Lower lobe of right lung (tissue), 2 donors: ENCODE measurements at places on chromosomes 13 and 19.

DNA sequence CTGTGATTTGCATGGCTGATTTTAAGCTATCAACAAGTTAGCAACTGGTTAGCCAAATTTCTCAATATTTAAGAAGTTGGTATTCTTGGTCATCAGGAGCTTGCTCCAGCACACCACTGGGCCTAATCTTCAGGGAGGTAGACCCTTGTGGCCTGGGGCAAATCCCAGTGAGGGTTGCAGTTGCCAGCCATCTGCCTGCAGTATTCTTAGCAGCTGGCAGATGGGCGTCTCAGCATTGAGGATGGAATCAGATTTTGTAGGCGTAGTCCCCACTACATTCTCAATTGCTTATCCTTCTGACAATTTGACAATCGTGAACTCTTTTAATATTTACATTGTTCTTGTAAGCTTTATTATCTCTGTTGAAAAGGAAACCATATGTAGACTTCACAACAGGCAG, 1266.2 kb downstream of the SLITRK5 start:
- no peak overlapping the region for H3K4me3 ChIP-seq
- no peaks in the 10 kb centered on the region for H3K27me3 ChIP-seq
- H3K27ac ChIP-seq = no peak overlapping the region
- no peaks in the 10 kb centered on the region for H3K4me1 ChIP-seq

DNA sequence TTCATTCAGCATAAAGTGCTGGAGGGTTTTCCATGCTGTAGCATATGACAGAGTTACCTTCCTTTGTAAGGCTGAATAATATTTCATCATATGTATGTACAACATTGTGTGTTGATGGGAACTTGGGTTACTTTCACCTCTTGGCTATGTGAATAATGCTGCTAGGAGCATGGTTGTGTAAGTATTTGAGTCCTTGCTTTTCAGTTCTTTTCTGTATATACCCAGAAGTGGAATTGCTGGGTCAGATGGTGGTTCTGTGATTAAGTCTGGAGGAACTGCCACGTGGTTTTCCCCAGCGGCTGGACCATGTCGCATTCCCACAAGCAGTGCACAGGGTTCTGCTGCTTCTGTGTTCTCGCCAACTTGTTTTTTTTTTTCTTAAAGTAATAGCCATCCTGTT, 101.2 kb upstream of the TEX29 start:
- H3K4me1 ChIP-seq = peaks cover 56% of the 10 kb centered on the region

DNA sequence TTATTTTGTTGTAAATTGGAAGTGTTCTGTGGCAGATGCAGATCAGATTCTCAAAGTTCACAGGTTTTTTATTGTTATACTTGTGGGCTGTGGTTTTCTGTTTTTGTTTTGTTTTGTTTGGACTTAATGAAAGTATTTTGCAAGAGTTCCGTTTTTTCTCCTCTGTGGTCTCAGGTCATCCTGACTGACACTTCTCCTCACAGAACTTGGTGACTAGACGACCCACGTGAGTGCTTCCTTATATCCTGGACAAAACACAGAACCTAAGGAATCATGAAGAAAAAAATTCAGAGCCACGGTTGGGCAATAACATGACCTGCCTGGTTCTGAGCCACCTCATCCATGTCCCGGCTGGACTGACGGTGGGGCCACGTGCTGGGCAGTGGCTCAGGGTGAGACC, 2.5 kb upstream of the RFPL4AL1 start:
- no peak for DNase-seq
- H3K4me1 ChIP-seq = no peaks in the 10 kb centered on the region
- no peak overlapping the region for H3K4me3 ChIP-seq
- no peaks in the 10 kb centered on the region for H3K36me3 ChIP-seq

- DNase-seq = no peak
- no peaks in the 10 kb centered on the region for H3K27me3 ChIP-seq
- H3K27ac ChIP-seq = no peak overlapping the region
- no peak overlapping the region for H3K4me3 ChIP-seq
- H3K4me1 ChIP-seq = no peaks in the 10 kb centered on the region
These were observed 543.4 kb downstream of the SUCLA2 start for GRCh38 chr13:47457626-47458025.

DNA sequence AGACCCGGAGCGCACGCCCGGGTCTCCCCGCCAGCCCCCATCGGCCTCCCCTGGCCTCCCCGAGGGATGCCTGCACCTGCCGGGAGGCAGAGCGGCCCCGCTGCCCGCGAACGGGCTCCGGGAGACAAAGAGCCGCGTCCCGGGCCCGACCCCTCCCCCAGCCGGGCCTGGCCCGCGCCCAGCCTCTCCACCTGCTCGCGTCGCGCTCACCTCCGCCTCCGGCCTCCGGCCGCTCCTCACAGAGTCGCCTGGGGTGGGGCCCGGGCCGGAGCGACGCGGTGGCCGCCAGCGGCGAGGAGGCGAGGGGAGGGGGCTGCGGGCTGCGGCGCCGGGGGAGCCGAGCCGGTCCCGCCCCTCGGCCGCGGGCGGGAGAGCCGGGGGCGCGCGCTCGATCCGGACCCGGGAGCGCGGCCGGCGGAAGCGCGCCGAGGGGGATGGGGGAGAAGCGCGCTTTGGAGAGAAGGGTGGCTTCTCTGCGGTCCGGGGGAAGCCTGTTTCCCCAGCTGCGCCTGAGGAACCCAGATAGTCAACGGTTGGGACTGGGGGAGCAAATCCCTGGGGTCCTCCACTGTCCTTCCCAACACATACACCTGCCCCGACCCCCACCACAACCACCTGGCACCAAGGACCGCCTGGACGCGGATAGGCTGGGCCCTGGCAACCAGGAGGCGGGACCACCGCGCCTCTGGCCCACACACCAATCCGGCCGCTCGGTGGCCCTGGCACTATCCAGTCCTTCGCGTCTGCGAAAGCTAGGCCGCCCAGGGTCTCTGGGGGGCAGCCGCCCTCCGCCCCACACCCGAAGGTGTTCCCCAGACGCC, at the start of gene PRR36:
PRR36 (minus strand) TSS at position 315 of the 821 bp plus-strand sequence. CDS start 701 bp downstream, outside the sequence.
- H3K36me3 ChIP-seq = no peaks in the 10 kb centered on the region
- H3K27me3 ChIP-seq = peaks cover 25% of the 10 kb centered on the region
- peak; percentile 79 for DNase-seq
- H3K27ac ChIP-seq = no peak within 1 kb of the TSS
- peak within 1 kb of the TSS; percentile 48 for H3K4me3 ChIP-seq

GRCh38 chr13:27455331-27455855, 5.0 kb upstream of the MTIF3 start:
- H3K36me3 ChIP-seq = no peaks in the 10 kb centered on the region
- peak overlapping the region; percentile 51 for H3K27ac ChIP-seq
- H3K4me3 ChIP-seq = peak overlapping the region; percentile 41
- H3K27me3 ChIP-seq = no peaks in the 10 kb centered on the region
- peaks cover 20% of the 10 kb centered on the region for H3K4me1 ChIP-seq
- DNase-seq = no peak

DNA sequence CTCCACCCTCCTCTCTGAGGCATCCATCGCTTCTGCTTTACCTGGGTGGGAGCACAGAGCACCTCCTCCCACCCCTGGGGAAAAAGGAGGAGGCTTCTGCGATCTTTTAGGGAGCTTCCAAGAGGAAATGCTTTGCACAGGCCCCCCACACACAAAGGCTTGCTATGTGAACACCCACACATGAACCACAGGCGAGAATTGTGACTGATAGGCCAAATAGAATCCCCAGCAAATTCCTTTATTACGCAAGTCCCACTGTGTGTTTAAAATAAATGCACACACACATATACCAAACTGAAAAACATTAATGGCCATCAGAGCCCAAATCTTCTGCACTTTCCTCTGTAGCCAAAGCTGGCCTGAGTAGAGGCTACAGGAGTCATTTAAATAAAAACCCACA, 50.6 kb downstream of the HSPH1 start:
- H3K27me3 ChIP-seq = no peaks in the 10 kb centered on the region
- DNase-seq = no peak
- no peak overlapping the region for H3K27ac ChIP-seq
- H3K4me1 ChIP-seq = no peaks in the 10 kb centered on the region
- no peak overlapping the region for H3K4me3 ChIP-seq

DNA sequence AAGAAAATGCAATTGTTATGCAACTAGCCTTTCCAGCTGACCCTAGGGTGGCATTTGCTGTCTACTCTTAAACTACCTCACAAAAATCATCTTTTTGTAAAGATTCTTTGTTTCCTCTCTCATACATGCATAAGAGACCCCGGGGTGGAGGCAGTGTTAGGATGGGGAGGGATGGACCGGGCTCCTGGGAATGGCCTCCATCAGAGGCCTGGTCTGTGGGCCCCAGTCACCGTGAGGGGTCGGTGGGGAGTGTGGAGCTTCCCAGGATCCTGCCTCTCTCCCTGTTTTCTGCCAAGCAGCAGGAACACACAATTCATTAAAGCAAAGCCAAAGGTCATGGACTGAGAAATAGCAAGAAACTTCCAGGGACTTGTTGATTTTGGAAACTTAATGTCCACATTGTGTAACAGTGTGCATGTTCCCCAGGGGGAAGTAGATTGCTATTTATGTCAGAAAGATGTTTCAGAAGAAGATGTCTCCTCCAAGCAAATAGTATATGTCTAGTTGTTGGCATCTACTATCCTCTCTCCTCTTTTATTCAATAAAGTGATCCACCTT, 241.4 kb downstream of the ENOX1 start:
- H3K36me3 ChIP-seq = no peaks in the 10 kb centered on the region
- H3K27me3 ChIP-seq = no peaks in the 10 kb centered on the region
- no peak for DNase-seq
- no peak overlapping the region for H3K27ac ChIP-seq
- H3K4me3 ChIP-seq = no peak overlapping the region

- H3K36me3 ChIP-seq = no peaks in the 10 kb centered on the region
- H3K27me3 ChIP-seq = no peaks in the 10 kb centered on the region
- DNase-seq = no peak
- no peaks in the 10 kb centered on the region for H3K4me1 ChIP-seq
- H3K27ac ChIP-seq = no peak overlapping the region
- H3K4me3 ChIP-seq = no peak overlapping the region
These were observed 7.4 kb upstream of the CEBPG start for GRCh38 chr19:33366127-33366526.
